ENCODE measurements at places on chromosomes 3 and 15.

DNA sequence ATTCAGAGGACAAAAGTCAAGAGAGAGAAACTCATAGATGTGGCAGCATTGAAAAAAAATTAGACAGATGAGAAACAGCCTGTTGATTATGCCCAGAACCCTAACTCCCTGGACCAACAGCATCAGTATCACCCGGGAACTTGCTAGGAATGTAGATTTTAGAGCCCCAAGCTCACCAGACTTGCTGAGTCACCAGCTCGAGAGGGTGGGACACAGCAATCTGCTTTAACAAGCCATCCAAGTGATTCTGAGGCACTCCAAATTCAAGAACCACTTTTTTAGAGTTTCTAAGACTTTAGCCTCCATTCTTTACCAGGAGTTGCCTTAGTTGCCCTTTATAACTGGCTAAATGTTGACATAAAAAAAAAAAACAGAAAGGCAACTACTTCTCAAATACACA is 70.9 kb downstream of the CGGBP1 start:
- no peak for DNase-seq

DNA sequence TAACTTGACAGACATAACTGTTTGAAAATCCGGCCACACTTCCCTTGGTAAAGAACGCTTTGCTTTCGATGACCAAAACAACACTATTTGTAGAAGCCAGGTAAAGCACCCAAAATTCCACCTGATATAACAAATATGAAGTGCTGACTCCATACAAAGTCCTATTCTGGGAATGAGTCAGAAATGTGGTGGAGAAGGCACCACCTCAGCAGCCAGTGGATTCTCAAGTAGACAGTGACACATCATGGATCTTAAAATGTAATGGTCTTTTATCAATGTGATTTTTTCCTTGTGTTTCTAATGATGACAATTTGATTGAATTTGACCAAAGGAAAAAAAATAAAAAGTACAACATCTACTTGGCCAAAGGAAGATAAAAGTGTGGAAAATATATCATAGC is 135.0 kb upstream of the WNT5A start:
- DNase-seq: no peak

DNA sequence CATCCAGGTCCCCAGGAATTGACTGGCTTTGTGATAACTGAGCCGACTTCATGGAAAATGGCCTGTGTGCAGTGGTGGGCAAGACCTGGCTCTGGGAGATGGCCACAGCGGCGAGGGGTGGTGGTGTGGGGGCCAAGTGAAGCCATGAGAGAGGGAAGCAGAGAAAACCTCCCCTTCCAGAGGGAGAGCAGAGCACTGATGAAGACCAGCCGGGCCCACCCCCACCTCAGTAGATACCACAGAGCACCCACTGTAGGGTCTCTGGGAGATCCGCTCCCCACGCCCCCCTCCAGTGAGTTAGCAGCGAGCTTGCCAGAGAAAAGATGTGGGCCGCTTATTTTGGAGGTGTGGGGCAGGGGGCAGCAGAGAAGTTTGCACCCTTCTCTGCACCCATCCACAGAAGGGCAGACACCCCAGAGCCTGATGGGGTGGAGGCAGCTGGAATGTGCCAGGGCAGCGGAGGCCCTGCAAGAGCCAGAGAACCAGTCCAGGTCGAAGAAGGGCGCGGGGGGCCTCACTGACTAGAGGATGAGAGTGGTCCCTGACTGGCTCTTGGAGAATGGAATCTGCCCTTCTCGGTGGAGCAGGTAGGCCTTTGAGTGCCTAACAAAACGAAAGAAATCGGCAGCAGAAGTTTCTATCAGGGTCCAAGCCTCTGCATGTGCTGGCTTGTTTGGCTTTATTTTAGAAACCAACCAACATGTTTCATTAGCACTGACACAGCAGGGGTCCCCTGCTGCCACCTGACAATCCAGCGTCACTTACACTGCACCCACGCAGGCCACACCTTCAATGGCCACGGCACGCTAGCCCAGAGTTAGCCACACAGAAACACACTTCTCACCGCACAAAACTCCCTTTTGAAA is 28.3 kb downstream of the MELTF start:
- DNase-seq: no peak

DNA sequence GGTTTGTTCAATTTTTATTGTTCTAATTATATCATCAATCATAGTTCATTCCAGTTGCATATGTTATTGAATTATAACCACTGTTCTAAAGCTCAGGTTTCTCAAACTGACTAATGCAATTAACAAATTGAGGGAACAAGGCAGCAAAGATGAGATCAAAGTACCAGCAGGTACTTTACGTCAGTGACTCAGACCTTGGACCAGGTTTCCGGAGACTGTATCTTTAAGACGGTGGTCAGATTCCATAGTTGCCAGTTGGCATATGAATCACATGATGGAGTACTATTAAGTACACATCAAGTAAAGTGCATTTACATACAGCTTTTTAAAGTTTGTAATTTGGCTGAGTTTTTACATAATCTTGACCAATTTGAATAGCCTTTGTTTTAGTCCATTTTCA is 583.6 kb upstream of the ROBO2 start:
- DNase-seq: no peak

- DNase-seq: no peak
Measured at GRCh38 chr15:82663186-82663600, 16.0 kb upstream of the CPEB1 start.

GRCh38 chr3:121431726-121432517 is 113.9 kb downstream of the POLQ start:
- DNase-seq: no peak

GRCh38 chr3:127787571-127788365 is 34.5 kb downstream of the MGLL start:
- no peak for DNase-seq

DNA sequence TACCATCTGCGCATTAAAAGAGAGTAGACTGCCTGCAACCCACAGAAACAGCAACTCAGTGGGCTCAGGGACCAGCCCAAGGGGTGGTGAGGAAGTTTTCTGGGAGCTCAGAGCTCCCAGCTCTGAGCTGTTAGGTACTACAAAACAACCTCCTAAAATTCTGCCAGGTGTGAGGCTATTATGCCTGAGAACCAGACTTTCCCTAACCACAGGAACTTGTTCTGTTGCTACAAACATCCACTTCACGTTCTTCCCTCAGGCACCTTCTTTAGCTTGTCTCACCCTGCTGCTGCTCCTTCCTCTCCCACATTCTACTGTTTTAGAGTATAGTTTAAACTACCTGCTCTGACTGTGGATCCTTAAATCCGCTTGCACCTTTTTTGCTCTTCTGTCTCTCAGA is 399.4 kb downstream of the ROBO1 start:
- DNase-seq: no peak

DNA sequence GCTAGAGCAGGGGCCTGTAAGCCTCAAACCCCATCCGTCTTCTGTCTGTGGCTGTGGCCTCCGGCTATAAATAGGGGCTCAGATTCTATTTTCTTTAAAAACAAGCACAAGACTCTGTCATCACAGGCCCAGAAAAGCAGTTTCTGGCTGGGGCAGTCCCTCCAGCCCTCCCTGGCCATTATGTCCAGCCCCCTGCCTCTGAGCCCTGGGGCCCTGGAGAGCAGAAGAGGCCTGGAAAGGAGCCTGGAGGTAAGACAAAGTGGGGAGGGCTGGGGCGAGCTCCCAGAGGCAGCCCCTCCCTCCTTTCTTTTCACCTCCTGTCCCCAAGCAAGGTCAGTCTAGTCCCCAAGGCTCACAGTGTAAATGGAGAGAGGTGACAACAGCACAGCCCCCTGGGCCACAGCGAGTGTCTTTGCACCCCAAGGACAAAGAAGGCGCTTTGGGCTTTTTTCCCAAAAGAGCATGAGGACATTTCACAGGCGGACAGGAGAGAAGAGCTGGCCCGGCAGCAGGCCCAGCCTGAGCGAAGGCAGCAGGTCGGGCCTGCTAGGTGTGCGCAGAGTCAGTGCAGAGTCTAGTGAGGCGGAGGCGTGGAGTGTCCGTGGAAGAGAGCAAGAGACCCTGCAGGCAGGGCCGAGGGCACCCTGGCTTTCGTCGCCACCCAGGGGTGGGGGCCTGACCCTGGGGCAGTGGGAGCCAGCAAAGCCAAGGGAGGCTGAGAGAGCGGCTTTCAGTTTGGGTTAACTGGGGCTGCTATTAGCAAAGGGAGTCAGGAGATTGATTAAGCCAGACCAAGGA is 188.3 kb downstream of the TBC1D2B start:
- no peak for DNase-seq

DNA sequence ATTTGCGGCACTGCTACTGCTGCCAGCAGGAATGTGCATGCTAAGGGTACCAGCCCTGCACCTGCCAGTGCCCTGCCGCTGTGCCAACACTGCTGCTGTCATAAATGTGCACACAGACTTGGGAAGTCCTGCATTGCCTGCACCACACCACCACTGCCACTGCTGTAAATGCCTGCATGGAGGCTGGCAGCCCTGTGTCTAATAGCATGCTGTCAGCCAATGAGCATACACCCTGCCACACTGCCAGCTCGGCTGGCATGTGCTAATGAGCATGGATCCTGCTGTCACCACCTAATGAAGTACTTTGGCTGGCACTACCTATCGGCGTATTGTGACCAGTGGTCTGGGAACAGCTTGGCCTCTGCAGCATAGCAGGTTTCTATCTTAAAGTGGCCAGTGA is 981.8 kb upstream of the GBE1 start:
- no peak for DNase-seq

DNA sequence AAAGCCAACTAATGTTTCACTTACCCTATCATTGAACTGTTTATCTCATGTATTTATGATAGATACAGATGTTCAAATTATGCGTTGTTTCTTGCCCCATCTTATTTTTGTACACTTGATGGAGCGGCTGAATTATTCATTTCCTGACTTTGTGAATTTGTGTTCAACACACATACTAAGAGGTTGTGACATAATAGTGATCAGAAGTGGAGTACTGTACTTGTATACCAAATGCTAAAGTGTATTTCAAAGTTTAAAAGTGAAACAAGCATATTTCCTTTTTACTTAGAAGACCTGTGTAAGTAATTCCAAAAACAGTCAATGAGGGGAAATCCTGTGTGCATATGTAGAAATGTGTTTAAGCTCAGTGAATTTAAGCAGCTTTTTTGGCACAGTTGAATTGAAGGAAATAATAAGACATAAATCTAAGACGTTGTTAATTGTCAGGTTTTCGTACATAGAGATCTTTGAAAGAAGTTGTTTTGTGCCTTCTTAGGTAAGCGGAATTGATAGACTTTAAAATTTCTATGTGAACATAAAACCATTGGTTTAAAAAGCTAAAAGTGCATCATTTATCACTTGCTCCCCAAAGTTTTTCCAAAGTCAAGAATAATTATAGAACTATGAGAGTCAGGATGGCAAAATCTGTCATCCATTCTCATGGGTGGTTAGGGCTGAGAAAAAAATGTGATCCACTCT is 1.9 kb downstream of the NFKBIZ start:
- DNase-seq: no peak

GRCh38 chr3:101896083-101896757 is 46.9 kb downstream of the NFKBIZ start:
- DNase-seq: no peak

DNA sequence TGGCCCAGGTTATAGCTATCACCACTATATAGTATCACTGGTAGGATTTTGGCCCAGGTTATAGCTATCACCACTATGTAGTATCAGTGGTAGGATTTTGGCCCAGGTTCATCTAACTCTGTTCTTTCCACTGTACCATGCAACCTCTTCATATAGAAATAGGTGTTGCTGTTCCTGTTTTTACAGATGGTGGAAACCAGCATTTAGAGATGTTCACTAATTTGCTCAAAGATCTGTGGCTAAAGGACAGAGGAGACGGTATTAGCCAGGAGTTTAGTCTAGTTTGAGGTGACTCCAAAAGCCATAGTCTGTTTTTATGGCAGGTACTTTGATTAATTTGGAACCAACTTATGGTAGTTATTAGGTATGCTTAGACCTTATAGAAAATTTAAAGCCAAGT is 3.1 kb downstream of the LRCH3 start:
- no peak for DNase-seq

DNA sequence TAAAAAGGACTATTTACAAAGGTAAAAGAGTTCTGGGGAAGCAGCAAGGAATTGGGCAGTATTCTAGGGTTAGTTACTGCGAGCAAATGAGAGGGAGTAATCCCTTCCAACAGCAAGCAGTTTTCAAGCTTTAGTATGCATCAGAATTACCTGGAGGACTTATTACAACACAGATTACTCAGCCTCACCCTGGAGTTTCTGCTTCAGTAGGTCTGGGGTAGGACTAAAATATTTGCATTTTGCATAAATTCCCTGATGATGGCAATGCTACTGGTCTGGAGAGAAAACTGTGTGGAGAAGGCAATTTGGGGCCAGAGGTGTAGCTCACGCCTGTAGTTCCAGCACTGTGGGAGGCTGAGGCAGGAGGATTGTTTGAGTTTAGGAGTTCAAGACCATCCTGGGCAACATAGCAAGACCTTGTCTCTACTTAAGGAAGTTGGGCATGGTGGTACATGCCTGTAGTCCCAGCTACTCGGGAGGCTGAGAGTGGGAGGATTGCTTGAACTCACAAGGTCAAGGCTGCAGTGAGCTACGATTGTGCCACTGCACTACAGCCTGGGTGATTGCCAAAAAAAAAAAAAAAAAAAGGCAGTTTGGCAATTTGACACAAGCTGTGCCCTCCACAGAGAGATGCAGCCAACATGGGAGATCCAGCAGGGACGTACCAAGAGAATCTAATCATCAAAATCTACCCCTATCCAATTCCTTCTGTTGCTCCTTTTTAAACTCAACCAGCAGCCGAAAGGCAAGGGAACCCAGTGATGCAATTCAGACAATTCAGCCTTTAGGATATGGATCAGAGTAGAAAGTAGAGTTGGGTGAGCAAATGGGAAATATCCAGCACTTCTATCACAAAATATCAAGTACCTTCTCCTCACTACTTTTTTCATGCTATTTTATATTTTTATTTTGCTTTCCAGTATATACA is 27.1 kb upstream of the AP4E1 start:
- DNase-seq: no peak

DNA sequence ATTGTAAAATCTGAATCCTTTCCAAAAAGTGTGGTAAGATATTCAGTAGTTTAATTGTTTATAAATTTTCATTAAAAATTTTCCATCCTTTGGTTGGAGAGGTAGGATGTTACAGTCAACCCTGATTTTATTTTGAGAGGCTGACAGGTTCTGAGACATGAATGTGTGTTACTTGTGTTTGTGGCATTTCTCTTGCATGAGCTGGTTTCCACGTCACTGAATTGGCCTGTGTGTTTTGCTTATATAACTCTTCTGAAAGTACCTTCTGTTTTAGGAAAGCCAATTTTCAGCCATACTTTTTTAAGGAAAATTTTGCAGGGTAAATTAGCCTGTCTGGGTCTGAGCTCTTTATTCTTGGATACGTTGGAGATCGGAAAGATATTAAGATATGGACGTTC is 30.7 kb downstream of the PXYLP1 start:
- no peak for DNase-seq

DNA sequence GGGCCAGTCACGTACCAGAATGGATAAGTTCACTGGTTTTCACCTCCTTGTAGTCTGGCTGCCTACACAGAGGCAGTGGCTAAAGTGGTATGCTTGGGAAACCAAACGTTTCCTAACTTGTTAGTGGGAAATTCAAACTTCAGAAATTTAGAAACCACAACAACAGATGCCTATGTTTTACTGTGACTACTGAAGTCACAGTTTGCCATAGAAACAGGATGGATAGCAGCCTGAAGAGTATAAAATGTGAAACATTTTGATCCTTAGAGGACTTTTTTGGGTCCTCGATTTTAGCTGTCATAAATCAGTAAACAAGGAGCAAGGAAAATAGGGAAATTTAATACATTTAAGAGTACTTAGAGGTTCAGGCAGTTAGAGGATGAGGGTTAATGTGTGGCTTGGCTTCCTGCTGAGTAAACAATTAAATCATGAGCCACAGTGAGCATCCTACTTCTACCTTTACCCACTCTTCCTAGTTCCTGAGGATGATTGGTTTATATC is 48.6 kb downstream of the CMSS1 start:
- DNase-seq: no peak

GRCh38 chr3:150890295-150890694 is 14.9 kb downstream of the MINDY4B start:
- no peak for DNase-seq

All from esophagus squamous epithelium (tissue), 5 donors.